GM23248 (cell line): ENCODE measurements at places on chromosomes 3 and 15. TPM values are rescaled to one million over a fixed set of nuclear protein-coding genes. Genes with fewer than 3 reads are reported as not detected.

- no peak for DNase-seq
- H3K27ac ChIP-seq = no peak overlapping the region
- no peaks in the 10 kb centered on the region for H3K4me1 ChIP-seq
- no peak overlapping the region for H3K4me3 ChIP-seq
- H3K27me3 ChIP-seq = no peaks in the 10 kb centered on the region
Observed at GRCh38 chr3:40381904-40382616, 4.9 kb upstream of the ENTPD3 start.

The CPB1 gene
- not detected in 2 replicates for total RNA-seq

- no peak overlapping the region for H3K4me3 ChIP-seq
- DNase-seq = peak; percentile 92
- H3K27ac ChIP-seq = no peak overlapping the region
- peaks cover 7% of the 10 kb centered on the region for H3K4me1 ChIP-seq
- peaks cover 1% of the 10 kb centered on the region; the same call in 1 of the 2 replicates for H3K27me3 ChIP-seq
Observed at GRCh38 chr3:14391033-14391432, 11.4 kb upstream of the SLC6A6 start.

DNA sequence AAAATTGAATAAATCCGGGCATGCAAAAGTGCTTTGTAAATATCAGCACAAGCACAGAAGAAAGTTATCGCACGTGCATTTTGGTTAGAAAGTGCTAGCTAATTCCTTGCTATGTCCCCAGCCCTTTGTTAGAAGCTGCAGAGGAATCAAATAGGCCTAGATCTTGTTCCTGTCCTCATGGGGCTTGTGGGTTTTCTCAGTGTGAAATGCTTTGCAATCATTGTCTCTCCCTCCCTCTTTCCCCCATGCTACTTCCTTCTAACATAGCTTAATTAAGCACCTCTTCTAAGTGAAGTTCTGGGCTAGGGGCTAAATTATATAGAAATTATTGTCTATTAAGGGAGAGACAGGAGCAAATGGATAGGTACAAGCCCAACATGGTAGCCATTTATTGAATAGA lies 271.7 kb downstream of the RPLP1 start:
- H3K4me1 ChIP-seq = no peaks in the 10 kb centered on the region
- peaks cover 40% of the 10 kb centered on the region for H3K27me3 ChIP-seq
- no peak for DNase-seq
- no peak overlapping the region for H3K4me3 ChIP-seq
- H3K36me3 ChIP-seq = no peaks in the 10 kb centered on the region

DNA sequence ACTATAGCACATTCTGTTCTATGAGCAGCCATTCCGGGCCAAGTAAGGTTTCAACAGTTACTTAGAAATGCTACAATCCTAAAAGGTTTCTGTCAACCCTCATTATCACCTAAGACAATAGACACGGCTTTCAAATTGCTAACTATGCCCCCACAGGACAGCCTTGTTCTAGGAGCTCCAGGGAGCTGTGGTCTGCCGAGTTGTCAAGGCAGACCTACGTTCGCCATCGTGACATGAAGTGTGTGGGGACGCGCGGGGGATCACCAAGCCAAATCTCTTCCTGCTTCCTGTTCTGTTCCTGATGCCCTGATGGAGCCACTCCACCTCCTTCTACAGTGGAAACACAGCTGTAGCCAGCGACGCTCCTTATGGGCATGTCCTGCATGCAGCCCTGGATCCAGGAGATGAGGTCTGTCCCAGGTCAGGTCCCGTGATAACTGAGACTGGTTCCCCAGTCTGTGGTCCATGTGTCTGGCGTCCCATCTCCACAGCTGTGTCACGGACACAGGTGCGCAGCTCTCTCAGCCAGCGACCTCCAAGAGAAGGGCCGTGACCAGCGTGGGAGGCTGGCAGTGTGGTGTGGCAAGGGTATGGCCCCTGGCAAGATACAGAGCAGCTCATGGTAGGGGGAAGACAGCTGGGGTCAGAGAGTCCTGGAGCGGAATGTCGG lies 82.8 kb downstream of the PCSK6 start:
- no peaks in the 10 kb centered on the region for H3K4me1 ChIP-seq
- no peaks in the 10 kb centered on the region for H3K36me3 ChIP-seq
- no peak for DNase-seq
- H3K27ac ChIP-seq = no peak overlapping the region
- H3K27me3 ChIP-seq = peaks cover 7% of the 10 kb centered on the region; the same call in 1 of the 2 replicates
- H3K4me3 ChIP-seq = no peak overlapping the region

The SAMD7 gene
- not detected in 2 replicates for total RNA-seq

The NR1I2 gene
- total RNA-seq = not detected in 2 replicates

- no peaks in the 10 kb centered on the region for H3K36me3 ChIP-seq
- H3K4me1 ChIP-seq = no peaks in the 10 kb centered on the region
- no peak for DNase-seq
- no peak overlapping the region for H3K4me3 ChIP-seq
- H3K27ac ChIP-seq = no peak overlapping the region
Observed at GRCh38 chr3:140731440-140732119, 53.7 kb downstream of the TRIM42 start.

DNA sequence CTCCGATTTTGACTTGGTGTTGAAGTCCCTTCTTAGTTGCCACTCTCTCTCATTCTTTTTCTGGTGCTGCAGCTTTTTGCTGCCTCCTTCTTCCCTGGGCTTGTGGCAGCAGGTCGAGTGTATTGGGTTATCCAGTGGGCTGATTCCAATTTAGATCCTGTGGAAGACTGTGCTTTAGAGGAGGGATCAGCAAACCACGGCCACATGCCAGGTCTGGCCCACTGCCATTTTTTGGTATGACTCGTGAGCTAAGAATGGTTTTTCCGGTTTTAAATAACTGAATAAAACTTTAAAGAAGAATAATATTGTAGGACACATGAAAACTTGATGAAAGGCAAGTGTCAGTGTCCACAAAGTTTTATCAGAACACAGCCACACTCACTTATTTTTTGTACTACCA lies 330.5 kb downstream of the ROBO2 start:
- no peaks in the 10 kb centered on the region for H3K27me3 ChIP-seq
- H3K36me3 ChIP-seq = no peaks in the 10 kb centered on the region
- DNase-seq = peak; percentile 49
- no peaks in the 10 kb centered on the region for H3K4me1 ChIP-seq
- H3K4me3 ChIP-seq = no peak overlapping the region

GRCh38 chr3:169146179-169146665 lies 517.3 kb downstream of the MECOM start:
- H3K27ac ChIP-seq = no peak overlapping the region
- H3K4me3 ChIP-seq = peak overlapping the region; percentile 97
- DNase-seq = peak; percentile 66
- H3K4me1 ChIP-seq = peaks cover 24% of the 10 kb centered on the region

The LSAMP gene
- 4.0 and 4.5 TPM in 2 replicates for total RNA-seq

DNA sequence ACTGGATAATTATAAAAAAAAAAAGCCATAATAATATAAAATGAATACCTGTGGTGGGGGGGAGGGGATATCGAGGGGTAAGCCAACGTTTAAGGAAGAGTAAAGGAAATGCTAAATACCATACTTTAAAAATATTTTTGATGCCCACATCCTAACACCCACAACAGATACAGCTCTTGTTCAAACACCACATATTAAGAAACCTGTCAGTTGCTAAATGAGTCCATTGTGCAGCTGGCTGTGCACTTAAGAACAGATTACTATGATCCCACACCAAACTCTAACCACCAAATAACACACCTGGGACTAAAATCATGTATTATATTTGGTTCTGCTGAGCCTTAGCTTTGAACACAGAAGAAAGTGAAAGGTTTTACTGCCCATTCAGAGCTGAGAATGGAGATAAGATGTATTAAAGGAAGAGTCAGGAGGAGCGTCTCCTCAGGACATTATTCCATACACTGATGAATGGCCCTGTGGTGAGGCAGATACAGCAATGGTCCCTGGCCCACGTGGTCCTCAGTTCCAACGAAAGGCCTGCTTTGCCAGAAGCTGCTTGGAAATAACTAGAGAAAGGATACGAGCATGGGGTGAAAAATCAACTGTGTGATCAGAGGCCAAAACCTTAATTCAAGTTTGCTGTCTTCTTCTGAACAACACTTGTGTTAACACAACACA lies 515.4 kb downstream of the FOXP1 start:
- no peak overlapping the region for H3K4me3 ChIP-seq
- no peaks in the 10 kb centered on the region for H3K27me3 ChIP-seq
- H3K4me1 ChIP-seq = peaks cover 22% of the 10 kb centered on the region
- no peaks in the 10 kb centered on the region for H3K36me3 ChIP-seq
- H3K27ac ChIP-seq = no peak overlapping the region

The C3orf62 gene
- total RNA-seq = 0.25 and 2.9 TPM in 2 replicates

DNA sequence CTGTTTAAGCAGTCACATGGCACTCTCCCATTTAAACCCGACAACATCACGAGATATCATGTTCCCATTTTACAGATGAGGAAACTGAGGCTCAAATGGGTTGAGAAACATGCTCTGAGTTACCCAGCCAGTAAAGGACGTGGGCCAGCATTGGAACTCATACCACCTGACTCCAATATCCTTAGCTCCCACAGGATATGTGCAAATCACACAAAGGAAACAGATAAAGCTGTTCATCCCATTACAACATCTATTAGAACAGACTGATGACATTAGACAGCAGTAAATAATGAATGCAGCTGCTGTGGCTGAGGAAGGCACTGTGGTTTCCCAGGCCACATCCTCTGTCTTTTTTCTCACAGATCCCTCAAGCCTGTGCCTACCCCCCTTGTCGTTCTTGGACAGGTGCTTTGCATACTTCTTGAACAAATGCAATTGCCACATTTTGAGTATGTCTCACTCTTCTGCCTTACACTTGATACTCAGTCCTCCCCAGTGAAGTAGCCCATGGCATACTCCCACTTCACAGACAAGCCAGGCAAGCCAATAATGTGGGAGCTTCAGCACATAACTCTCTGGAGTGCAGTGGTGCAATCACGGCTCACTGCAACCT lies 17.7 kb downstream of the FRMD4B start:
- peaks cover 37% of the 10 kb centered on the region for H3K4me1 ChIP-seq
- H3K27ac ChIP-seq = no peak overlapping the region
- no peaks in the 10 kb centered on the region for H3K36me3 ChIP-seq
- no peak overlapping the region for H3K4me3 ChIP-seq
- H3K27me3 ChIP-seq = no peaks in the 10 kb centered on the region
- DNase-seq = no peak

DNA sequence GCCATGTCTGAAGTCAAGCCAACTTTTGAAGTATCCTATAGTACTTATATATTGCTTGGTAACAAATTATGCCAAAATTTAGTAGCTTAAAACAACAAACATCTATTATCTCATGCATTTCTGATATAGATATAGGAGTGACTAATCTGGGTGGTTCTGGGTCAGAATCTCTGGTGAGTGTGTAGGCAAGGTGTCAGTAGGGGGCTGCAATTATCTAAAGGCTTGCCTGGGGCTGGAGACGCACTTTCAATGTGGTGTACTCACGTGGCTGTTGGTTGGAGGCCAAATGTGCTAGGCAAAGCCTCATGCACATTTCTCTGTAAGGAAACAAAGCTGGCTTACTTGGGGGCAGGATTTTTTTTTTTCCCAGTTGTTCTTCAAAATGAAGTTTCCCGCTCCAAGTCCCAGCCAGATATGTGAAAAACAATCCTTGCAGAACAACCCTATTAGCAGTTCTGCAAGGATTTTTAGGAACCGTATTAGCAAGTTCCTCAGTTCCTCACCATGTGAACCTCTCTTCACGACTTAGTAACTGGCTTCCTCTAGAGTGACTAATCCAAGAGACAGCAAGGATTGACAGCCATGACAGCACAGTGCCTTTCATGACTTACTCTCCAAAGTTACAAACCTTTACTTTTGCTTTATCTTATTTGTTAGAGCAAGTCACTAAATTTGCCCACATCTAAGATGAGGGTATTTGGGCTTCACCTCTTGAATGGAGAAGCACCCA lies 25.8 kb downstream of the GREM1 start:
- no peaks in the 10 kb centered on the region for H3K36me3 ChIP-seq
- H3K27ac ChIP-seq = 0 out of 2 replicates have a peak overlapping the region, but pooled peaks have one; percentile 4
- peaks cover 41% of the 10 kb centered on the region for H3K4me1 ChIP-seq
- H3K27me3 ChIP-seq = no peaks in the 10 kb centered on the region
- DNase-seq = peak; percentile 61

The ZFAND6 gene
- 101 and 130 TPM in 2 replicates for total RNA-seq

- no peaks in the 10 kb centered on the region for H3K4me1 ChIP-seq
- DNase-seq = peak; percentile 53
- H3K27ac ChIP-seq = no peak overlapping the region
- H3K27me3 ChIP-seq = 0 out of 2 replicates have a peak, but pooled peaks cover 5% of the 10 kb centered on the region
Observed at GRCh38 chr3:144429719-144430121, 458.1 kb downstream of the DIPK2A start.

DNA sequence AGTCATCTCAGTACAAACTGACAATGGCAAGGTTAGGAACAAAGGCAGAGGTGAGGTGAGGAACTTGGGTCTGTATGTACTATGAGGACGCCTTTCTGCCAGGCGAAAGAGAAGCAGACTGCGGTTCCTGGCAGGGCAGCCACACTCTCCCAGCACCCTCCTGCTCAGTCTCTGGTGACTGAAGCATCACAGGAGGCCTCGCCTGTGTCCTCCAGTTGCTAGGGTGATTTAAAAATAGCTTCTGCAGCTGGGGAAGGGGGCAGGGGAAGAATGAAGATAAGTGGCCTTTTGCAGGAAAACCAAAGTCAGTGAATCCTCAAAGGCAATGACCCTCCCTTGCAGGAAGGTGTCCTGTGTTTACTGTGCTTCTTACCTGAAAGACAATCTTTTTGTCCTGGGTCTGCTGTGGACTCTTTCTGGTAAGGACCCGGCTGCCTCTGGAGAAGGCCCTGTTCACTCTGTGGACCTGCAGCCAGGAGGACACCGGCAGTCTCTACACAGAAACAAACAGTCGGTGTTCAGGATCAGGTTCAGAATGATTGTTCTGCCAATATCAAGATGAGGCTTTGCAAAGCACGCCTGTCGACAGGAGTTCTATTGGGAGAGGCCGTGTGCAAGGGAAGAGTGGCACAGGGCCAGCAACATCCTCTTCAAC lies 65.7 kb upstream of the DGKG start:
- peaks cover 16% of the 10 kb centered on the region for H3K4me1 ChIP-seq
- H3K27me3 ChIP-seq = no peaks in the 10 kb centered on the region
- no peak overlapping the region for H3K4me3 ChIP-seq

DNA sequence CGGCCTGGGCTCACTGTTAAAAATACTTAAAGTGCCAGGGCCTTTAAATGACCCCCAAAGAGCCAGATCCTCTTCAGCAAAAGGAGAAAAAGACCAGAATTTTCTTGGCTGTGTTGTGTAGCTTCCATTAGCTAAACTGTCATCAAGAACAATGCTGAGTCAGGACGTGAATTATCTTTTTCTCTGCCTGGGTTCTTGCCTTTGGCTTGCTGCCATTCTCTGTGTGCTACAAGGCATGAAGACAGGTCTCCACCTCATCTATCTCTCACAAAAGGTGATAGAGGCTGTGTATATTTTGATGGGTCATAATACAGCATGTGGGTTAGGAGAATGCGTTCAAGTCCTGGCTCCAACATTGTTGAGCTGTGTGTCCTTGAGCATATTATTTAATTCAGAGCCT lies 52.4 kb upstream of the SELENOK start:
- DNase-seq = no peak
- no peaks in the 10 kb centered on the region for H3K27me3 ChIP-seq
- H3K36me3 ChIP-seq = no peaks in the 10 kb centered on the region
- no peak overlapping the region for H3K4me3 ChIP-seq
- H3K4me1 ChIP-seq = peaks cover 7% of the 10 kb centered on the region; the same call in 1 of the 2 replicates

The LEKR1 gene
- total RNA-seq = 0.32 TPM in 1 of 2 replicates, not detected in the other

The LRRC3B gene
- not detected in 2 replicates for total RNA-seq

GRCh38 chr15:64779024-64779423 lies 3.6 kb upstream of the RBPMS2 start:
- no peaks in the 10 kb centered on the region for H3K4me1 ChIP-seq
- H3K4me3 ChIP-seq = no peak overlapping the region
- no peak for DNase-seq
- peaks cover 4% of the 10 kb centered on the region; the same call in 1 of the 2 replicates for H3K27me3 ChIP-seq

- H3K4me1 ChIP-seq = no peaks in the 10 kb centered on the region
- H3K27ac ChIP-seq = no peak overlapping the region
- no peak overlapping the region for H3K4me3 ChIP-seq
- no peaks in the 10 kb centered on the region for H3K27me3 ChIP-seq
Observed at GRCh38 chr15:61613729-61614128, 384.6 kb upstream of the RORA start.
